ENCODE measurements at places on chromosomes 6 and 20.

- DNase-seq = no peak
- H3K27ac ChIP-seq = no peak overlapping the region
- H3K27me3 ChIP-seq = peaks cover 12% of the 10 kb centered on the region
- H3K4me3 ChIP-seq = no peak overlapping the region
- peaks cover 81% of the 10 kb centered on the region for H3K4me1 ChIP-seq
- H3K36me3 ChIP-seq = no peaks in the 10 kb centered on the region
Measured at GRCh38 chr20:46001498-46001897, 7.2 kb upstream of the MMP9 start.

DNA sequence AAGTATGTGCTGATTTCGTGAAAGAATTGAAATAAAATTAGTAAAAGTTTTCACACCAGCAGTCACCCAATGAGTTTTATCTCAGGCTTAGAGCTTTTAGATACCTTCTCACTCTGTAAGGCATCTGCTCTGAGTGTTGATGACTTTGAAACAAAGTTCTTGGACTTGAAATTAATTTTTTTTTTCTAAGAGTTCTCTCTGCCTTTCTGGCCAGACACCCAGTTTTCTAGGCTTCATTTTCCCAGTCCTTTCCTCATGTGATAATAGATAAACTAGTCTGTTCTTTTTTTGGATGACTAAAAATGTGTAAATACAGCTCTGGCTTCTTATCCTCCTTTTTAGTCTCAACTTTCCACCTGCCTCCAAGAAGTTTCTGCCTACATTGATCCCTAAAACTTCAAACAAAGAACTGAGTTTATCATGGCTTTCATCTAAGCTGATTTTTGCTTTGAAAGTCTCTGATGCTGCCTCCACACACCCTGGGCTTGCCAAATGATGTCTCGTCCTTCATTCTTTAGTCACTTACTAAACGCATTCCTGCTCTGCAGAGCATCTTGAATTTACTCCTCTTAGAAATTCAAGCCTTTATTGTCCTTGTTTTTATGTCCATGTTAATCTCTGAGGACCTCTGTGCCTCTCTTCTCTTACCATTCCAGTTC lies 32.7 kb downstream of the SLX4IP start:
- peaks cover 6% of the 10 kb centered on the region for H3K36me3 ChIP-seq
- peaks cover 39% of the 10 kb centered on the region for H3K4me1 ChIP-seq
- H3K27me3 ChIP-seq = peaks cover 2% of the 10 kb centered on the region
- peak overlapping the region; percentile 69 for H3K27ac ChIP-seq
- no peak overlapping the region for H3K4me3 ChIP-seq
- no peak for DNase-seq

- H3K36me3 ChIP-seq = peaks cover 17% of the 10 kb centered on the region
- H3K4me1 ChIP-seq = peaks cover 57% of the 10 kb centered on the region
- no peak for DNase-seq
- H3K27me3 ChIP-seq = peaks cover 9% of the 10 kb centered on the region
Measured at GRCh38 chr20:36483919-36484808, 57.2 kb upstream of the MYL9 start.

- no peak overlapping the region for H3K4me3 ChIP-seq
- H3K36me3 ChIP-seq = no peaks in the 10 kb centered on the region
- DNase-seq = no peak
- H3K4me1 ChIP-seq = peaks cover 12% of the 10 kb centered on the region
- no peaks in the 10 kb centered on the region for H3K27me3 ChIP-seq
- H3K27ac ChIP-seq = peak overlapping the region; percentile 16
Measured at GRCh38 chr6:77072694-77073409, 390.4 kb downstream of the HTR1B start.

GRCh38 chr6:104642871-104643270 lies 216.8 kb downstream of the HACE1 start:
- no peak overlapping the region for H3K27ac ChIP-seq
- H3K27me3 ChIP-seq = peaks cover 4% of the 10 kb centered on the region
- no peaks in the 10 kb centered on the region for H3K36me3 ChIP-seq
- no peak for DNase-seq
- H3K4me3 ChIP-seq = no peak overlapping the region

DNA sequence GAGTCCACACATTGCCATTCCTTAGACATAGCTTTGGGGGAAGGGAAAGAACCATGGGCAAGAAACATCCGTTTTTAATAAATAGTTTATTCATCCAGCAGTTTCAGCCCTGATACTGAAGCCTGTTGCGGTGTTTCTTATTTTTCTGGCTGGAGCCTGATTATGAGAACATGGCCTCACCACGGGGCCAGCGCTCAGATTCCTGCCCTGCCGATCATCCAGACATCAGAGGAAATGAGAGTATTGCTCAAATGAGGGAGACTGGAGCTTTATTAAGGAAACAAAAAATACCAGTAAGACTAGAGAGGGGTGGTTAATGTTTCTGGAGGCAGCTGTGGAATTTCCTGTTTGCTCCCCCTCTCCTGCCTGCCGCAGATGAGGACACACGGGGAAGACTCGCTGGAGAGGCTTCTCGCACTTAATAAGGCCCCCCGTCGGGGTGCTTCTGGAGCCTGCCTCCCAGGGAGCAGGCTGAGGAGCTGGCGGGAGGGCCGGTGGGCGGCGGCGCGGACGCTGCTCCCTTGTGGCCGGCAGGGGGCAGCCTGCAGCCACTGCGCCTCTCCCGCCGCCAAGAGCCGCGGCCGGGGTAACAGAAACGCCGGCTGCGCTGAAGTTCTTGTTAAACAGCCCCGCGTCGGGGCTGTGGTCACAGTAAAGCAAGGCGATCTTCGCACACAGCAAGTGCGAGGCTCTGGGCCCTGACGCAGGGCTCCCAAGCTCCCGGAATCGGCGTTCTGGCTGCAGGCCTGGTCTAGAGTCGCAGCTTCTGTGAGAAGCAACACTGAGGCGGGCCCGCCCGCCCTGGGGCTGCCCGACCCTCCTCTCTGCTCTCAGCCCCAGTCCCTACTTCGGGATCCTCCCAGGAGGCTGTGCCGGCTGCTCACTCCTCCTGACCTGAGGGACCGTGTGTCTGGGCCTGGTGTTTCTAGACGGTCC lies 17.5 kb downstream of the LEMD2 start:
- DNase-seq = peak; percentile 84
- peaks cover 36% of the 10 kb centered on the region for H3K36me3 ChIP-seq
- peaks cover 22% of the 10 kb centered on the region for H3K4me1 ChIP-seq
- peak overlapping the region; percentile 62 for H3K4me3 ChIP-seq
- no peaks in the 10 kb centered on the region for H3K27me3 ChIP-seq

DNA sequence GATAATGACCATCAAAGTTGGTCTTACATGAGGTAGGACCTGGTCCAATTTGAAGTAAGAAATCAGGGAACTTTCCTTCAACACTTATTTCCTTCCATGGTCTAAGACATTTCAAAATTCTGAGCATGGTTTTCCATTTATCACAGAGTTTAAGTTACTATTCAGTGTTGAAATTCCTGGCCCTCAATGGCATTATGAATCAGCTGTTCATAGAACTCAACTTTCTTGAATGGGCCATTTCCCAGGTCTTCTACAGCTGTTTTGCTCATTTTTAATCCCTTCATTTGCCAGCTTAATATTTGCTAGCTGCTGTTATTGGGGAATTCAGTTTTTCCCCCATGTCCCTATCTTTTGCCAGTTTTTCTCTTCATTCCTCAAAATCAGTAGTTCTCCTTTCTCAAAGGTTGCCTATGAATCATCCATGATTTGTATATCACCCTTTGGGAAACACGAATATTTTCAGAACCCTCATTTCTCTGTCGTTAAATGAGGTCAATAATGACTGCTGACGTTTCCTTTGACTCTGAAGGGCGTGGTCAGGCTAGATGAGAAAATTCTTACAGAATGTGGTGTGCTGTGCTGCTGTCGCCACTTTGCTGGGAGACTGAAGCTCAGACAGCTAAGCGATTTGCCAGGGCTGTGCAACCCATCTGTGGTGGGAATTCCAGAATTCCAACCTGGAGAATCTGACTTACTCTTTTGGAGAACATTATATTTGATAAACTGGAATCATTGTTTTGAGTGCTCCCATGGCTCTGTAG lies 216.5 kb upstream of the FLRT3 start:
- no peaks in the 10 kb centered on the region for H3K4me1 ChIP-seq
- no peak for DNase-seq
- no peaks in the 10 kb centered on the region for H3K36me3 ChIP-seq
- peaks cover 2% of the 10 kb centered on the region for H3K27me3 ChIP-seq
- H3K27ac ChIP-seq = no peak overlapping the region

GRCh38 chr6:127539272-127539671 lies 20.1 kb upstream of the MTCL3 start:
- no peaks in the 10 kb centered on the region for H3K27me3 ChIP-seq
- H3K27ac ChIP-seq = no peak overlapping the region
- no peak overlapping the region for H3K4me3 ChIP-seq
- H3K4me1 ChIP-seq = peaks cover 6% of the 10 kb centered on the region
- DNase-seq = no peak
- no peaks in the 10 kb centered on the region for H3K36me3 ChIP-seq

GRCh38 chr6:73514746-73515110 lies 6.1 kb downstream of the EEF1A1 start:
- H3K4me1 ChIP-seq = peaks cover 18% of the 10 kb centered on the region
- DNase-seq = no peak
- no peak overlapping the region for H3K4me3 ChIP-seq
- peaks cover 32% of the 10 kb centered on the region for H3K36me3 ChIP-seq

- H3K4me3 ChIP-seq = no peak overlapping the region
- no peak for DNase-seq
- H3K27ac ChIP-seq = peak overlapping the region; percentile 58
- no peaks in the 10 kb centered on the region for H3K27me3 ChIP-seq
- H3K36me3 ChIP-seq = no peaks in the 10 kb centered on the region
Measured at GRCh38 chr20:18412221-18412901, 54.5 kb downstream of the DZANK1 start.

DNA sequence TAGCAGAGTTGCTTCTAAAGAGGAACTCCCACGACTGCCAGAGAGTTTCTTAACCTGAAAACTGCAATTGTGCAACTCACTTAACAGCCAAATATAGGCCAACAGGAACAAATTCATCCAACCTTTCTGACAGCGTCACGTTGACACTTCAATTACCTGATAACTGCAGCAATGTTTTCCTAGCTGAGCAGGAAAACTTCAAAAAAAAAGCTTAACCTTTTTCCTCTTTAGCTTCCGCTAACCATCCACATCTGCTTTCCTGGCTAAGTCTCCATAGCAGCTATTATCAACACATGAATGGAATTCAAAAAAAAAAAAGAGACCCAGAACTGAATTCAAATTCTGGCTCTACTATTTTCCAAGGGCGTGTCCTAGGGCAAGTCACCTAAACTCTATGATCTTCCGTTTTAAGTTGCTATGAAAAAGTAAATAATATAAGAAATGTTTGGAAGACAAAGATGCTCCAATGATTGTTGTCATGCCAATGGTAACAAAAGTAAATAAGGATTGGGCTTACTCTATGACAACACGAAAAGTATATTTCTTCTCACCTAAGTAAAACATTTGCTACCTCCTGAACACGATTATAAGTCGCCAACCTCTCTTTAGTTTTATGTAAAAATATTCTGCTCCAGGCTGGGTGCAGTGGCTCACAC lies 524.6 kb upstream of the JARID2 start:
- peaks cover 4% of the 10 kb centered on the region for H3K36me3 ChIP-seq
- no peaks in the 10 kb centered on the region for H3K27me3 ChIP-seq
- DNase-seq = peak; percentile 8
- H3K27ac ChIP-seq = peak overlapping the region; percentile 91

DNA sequence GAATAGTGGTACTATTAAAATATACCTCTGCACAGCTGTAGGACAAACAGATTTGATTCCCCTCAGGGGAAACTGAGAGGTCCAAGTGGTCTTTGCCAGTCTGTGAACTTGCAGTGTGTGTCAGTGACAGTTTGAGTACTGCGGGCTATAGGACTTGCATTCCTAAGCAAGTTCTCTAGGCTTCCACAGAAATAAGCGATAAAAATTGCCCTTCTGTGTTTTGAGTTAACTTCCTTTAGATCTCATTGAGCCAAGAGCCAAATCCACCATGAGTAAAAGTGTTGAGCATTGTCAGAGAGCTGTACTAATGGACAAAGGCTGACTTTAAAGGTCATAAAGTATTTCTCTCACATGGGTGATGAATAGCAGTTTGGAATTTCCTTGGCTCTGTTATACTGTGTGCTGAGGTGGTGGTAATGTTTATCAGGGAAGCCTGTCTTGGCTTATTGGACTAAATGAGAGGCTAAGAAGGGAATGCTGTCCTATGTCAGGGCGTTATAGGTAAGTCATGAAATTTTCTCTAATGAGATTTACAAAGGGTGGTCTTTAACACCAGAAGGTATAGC lies 122.6 kb upstream of the MAP3K7 start:
- H3K27ac ChIP-seq = no peak overlapping the region
- H3K27me3 ChIP-seq = no peaks in the 10 kb centered on the region
- no peak for DNase-seq
- H3K4me1 ChIP-seq = peaks cover 5% of the 10 kb centered on the region
- H3K4me3 ChIP-seq = no peak overlapping the region

- no peaks in the 10 kb centered on the region for H3K4me1 ChIP-seq
- H3K36me3 ChIP-seq = no peaks in the 10 kb centered on the region
- no peaks in the 10 kb centered on the region for H3K27me3 ChIP-seq
- H3K27ac ChIP-seq = no peak overlapping the region
- no peak overlapping the region for H3K4me3 ChIP-seq
Measured at GRCh38 chr6:5012519-5012918, 8.7 kb upstream of the RPP40 start.

- H3K4me3 ChIP-seq = no peak overlapping the region
- peaks cover 17% of the 10 kb centered on the region for H3K4me1 ChIP-seq
- H3K27ac ChIP-seq = peak overlapping the region; percentile 19
- no peaks in the 10 kb centered on the region for H3K36me3 ChIP-seq
- H3K27me3 ChIP-seq = peaks cover 4% of the 10 kb centered on the region
Measured at GRCh38 chr6:26295691-26296555, 69.1 kb upstream of the BTN3A2 start.

- H3K27me3 ChIP-seq = no peaks in the 10 kb centered on the region
- H3K4me3 ChIP-seq = no peak overlapping the region
- H3K27ac ChIP-seq = no peak overlapping the region
- H3K36me3 ChIP-seq = no peaks in the 10 kb centered on the region
Measured at GRCh38 chr6:37990762-37991525, 171.4 kb downstream of the ZFAND3 start.

DNA sequence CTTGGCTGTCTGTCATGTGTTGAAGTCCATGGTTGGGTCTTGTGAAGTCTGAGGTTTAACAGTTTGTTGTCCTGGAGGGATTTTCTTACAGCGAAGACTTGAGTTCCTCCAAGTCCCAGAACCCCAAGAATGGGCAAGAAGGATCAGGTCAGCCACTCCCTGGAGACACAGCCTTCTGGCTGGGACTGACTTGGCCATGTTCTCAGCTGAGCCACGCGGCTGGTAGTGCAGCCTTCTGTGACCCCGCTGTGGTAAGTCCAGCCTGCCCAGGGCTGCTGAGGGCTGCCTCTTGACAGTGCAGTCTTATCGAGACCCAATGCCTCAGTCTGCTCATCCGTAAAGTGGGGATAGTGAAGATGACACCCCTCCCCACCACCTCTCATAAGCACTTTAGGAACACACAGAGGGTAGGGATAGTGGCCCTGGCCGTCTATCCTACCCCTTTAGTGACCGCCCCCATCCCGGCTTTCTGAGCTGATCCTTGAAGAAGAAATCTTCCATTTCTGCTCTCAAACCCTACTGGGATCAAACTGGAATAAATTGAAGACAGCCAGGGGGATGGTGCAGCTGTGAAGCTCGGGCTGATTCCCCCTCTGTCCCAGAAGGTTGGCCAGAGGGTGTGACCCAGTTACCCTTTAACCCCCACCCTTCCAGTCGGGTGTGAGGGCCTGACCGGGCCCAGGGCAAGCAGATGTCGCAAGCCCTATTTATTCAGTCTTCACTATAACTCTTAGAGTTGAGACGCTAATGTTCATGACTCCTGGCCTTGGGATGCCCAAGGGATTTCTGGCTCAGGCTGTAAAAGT lies 43.5 kb downstream of the SIRPA start:
- H3K36me3 ChIP-seq = peaks cover 28% of the 10 kb centered on the region
- DNase-seq = no peak
- peaks cover 14% of the 10 kb centered on the region for H3K4me1 ChIP-seq
- peaks cover 7% of the 10 kb centered on the region for H3K27me3 ChIP-seq
- peak overlapping the region; percentile 8 for H3K4me3 ChIP-seq

Data from endothelial cell (in vitro differentiated cells).